ENCODE measurements at places on chromosomes 1 and 21.
A peak's percentile ranks its signal among the peaks of the same experiment; 100 is the strongest.

DNA sequence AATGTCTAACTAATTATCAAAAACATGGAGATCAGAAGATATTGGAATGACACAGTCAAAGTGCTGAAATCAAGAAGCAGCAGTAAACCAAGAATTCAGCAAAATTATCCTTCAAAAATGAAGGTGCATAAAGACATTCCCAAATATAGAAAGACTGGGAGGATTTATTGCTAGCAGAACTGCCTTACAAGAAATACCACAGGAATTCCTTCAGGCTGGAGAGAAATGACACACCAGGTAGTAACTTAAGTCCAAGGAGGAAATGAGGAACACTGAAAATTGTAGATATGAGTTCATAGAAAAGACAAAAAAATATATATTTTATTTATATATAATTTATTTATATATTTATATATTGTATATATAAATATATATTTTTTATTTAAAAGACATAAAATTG lies 217.2 kb downstream of the RPS6KC1 start:
- DNase-seq = no peak

DNA sequence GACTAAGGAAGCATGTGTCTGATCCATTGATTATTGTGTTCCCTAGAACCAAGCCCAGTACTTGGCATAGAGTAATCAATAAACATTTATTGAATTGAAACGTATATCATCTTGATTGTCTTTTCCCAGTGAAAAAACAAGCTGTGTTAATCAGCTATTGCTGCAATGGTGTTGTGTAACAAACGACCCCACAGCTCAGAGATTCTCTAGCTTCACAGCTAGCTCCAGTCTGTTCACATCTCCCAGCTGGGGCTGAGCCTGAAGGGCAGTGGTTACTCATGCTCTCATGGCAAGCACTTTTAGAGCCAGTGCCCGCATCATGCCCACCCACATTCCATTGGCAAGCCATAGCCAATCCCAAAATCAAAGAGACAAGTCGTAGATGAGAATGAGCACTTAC lies 237.4 kb upstream of the RAB4A start:
- no peak for DNase-seq

- peak; percentile 78 for DNase-seq
These were observed 24.8 kb upstream of the TMEM51 start for GRCh38 chr1:15128520-15129313.

- no peak for DNase-seq
These were observed 57.0 kb downstream of the CHD5 start for GRCh38 chr1:6123083-6123482.

DNA sequence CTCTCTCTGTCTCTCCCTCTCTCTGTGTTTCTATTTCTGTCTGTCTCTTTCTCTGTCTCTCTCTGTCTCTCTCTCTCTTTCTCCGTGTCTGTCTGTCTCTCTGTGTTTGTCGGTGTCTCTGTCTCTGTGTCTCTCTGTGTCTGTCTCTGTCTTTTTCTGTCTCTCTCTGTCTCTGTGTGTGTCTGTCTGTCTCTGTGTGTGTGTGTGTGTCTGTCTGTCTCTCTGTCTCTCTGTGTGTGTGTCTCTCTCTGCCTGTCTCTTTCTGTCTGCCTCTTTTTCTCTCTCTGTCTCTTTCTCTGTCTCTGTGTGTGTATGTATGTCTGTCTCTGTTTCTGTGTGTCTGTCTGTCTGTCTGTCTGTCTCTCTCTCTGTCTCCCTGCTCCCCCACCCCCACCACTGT lies 31.7 kb upstream of the ZC3H12A start:
- DNase-seq = no peak

DNA sequence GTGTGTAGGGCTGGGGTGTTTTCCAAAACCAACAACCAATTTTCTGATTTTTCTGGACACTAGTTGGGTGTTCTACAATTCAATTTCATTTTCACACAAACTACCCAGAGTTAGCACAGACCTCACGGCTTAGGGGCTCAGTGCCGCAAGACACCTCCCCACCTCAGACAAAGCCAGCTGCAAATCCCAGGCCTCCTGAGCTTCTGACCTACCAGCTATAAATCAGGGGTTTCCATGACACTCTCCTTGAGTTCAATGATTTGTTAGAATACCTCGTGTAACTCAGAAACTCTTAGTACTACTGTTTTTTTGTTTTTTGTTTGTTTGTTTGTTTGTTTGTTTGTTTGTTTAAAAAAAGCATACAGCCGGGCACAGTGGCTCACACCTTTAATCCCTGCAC lies 28.7 kb upstream of the FAM89A start:
- DNase-seq = no peak

DNA sequence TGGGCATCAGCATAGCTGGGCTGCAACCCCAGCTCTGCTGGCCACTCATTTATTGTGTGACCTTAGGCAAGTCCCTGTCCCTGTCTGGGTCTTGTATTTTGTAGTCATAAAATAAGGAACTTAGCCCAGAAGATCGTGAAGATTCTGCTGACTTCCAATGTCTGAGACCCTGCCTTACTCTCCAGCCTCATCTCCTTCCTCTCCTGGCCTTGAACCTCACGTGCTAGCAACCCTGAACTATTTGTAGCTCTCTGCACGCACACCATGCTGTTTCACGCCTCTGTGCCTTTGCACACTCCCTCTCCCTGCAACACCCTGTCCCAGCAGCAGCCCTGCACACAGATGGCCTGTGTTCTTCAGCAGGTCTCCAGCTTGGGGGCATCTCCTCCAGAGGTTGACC lies 121.1 kb downstream of the LACTBL1 start:
- DNase-seq = no peak

DNA sequence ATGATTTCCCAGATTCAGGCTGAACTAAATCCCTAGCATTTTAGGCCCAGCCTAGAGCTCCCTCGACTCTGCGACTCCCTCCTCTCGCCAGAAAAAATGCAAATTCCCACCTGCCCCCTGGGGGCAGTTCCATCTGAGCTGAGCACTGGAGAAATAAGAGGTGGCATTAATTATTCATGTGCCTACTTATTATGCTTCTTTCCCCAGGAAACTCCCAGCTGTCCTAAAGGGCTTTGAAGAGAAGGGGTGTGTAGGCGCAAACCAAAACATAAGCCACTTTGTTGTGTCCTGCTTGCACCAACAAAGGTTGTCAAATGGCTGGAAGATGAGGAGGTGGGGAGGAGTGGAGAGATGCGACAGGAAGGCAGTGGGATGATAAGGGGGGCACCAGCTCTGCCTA lies 41.4 kb upstream of the GOLT1A start:
- no peak for DNase-seq

DNA sequence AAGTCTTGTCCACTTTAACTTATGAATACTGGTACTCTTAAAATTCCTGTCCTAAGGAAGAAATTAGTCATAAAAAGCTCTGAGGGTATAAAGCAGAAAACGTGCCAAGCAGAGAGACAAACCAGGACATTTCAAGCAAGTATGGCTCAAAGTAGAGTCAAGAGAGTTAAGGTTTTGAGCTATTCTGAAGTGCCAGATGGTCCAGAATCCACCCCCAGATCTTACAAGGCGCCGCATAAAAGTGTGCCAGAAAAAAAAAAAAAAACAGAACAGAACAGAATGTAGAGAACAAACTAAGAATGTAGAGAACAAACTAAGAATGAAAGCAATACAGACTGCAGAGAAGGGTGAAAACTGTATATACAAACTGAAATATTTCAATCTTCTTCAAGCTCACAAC lies 12.5 kb downstream of the EPS15 start:
- no peak for DNase-seq

GRCh38 chr1:13945856-13946255 lies 245.9 kb downstream of the PRDM2 start:
- no peak for DNase-seq

GRCh38 chr1:158098256-158098655 lies 82.4 kb upstream of the CD1D start:
- no peak for DNase-seq

DNA sequence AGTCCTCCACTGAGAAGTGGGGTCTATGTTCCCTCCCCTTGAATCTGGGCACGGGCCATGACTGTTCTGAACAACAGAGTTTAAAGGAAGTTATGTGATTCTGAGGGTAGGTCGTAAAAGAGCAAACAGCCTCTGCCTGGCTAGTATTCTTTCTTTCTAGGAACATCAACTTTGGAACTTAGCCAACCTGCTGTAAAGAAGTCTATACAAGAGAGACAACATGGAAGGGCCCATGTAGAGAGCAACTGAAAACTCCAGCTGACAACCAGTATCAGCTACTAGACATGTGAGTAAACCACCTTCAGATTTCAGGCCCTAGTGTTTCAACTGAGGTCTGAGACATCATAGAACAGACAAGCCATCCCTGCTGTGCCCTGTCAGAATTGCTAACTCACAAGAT lies 7.5 kb downstream of the SELENOF start:
- DNase-seq = no peak

- no peak for DNase-seq
These were observed 40.6 kb downstream of the KCNC4 start for GRCh38 chr1:110250749-110251148.

DNA sequence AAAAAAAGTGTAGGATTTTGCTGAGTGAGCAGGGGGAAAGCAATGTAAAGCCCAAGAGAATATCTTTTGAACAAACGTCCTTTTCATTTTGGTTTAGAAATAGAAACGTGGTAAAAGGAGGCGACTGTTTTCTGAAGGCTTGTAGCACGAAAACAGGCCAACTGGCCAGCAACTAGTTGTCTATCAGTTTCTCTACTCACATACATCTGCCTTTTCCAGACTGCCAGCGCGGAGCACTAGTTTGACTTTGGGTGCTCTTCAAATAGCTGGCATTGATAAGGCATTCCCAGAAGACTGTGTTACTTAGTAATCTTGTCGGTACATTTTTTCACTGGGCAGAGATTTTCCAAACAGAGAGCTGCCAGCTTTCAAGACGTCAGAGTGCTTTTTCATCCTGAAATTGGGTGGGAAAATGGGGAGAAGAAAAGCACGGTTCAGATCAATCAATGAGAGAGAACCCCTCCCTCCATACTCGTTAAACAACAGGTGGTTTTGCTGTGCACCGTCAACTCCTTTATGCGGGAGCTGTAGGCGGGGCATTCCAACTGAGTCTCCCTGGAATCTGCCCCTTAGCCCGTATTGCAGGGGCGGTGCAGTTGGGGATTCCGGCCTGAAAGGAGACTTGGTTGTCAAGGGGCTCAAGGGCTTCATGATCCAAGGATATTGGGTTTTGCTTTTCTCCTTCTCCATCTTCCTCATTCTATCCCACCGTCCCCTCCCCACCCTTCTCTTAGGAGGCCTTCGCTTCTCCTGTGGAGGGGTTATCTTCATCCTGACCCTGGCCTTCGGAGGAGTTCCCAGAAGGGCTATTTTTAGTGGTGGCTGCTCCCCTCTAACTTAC lies 884 bp upstream of the LRRC8C start:
- peak; percentile 45 for DNase-seq

GRCh38 chr1:222592171-222592570 lies 2.4 kb upstream of the TAF1A start:
- no peak for DNase-seq

DNA sequence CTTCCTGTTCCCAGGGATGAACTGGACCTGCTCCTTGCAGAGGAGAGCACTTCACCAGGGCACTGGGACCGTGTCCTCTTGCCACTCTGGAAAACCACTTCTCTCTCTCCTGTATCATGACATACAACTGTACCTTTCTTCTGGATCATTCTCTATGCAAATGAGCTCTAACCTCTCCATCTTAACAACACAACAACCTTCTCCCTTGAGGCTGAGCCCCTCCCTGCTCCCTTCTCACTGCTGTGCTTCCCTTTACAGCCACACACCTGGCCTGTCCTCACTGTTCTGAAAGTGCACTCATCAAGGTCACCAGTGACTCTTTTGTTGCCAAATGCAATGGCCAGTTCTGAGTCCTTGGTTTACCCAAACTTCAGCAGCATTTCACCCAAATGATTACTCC lies 54.5 kb upstream of the MRPS6 start:
- DNase-seq = no peak

GRCh38 chr1:193113258-193113991 lies 8.2 kb upstream of the GLRX2 start:
- no peak for DNase-seq

GRCh38 chr1:183850852-183851251 lies 45.9 kb downstream of the RGL1 start:
- DNase-seq = no peak

DNA sequence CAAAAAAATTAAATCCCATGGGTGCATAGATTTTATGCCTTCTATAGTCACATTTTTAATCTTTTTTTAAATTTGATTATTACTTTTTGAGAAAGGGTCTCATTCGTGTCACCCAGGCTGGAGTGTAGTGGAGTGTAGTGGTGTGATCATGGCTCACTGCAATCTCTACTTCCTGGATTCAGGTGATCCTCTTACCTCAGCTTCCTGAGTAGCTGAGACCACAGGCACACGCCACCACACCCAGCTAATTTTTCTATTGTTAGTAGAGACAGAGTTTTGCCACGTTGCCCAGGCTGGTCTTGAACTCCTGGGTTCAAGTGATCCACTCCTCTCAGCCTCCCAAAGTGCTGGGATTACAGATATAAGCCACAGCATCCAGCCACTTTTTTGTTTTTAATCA lies 10.4 kb downstream of the CBR3 start:
- DNase-seq = no peak

DNA sequence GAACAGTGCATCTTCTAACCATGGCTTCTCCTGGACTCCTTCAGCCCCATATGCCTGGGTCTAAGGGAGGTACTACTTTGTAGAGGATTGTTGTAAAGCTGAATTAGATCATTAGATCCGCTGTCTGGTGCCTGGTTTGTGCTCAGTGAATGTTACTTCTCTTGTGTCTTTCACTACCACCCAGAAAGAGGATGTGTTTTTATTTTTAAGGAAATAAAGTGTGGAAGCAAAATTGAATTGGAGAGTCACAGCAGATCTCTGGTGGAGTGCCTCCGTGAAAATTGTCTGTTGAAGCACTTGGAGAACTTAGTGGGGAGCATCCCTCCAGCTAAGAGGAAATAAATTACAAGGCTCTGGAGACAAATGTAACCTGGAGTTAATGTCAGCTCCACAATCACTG lies 101.8 kb upstream of the ARTN start:
- no peak for DNase-seq

- no peak for DNase-seq
These were observed 96.9 kb upstream of the AKT3 start for GRCh38 chr1:243946946-243947345.

DNA sequence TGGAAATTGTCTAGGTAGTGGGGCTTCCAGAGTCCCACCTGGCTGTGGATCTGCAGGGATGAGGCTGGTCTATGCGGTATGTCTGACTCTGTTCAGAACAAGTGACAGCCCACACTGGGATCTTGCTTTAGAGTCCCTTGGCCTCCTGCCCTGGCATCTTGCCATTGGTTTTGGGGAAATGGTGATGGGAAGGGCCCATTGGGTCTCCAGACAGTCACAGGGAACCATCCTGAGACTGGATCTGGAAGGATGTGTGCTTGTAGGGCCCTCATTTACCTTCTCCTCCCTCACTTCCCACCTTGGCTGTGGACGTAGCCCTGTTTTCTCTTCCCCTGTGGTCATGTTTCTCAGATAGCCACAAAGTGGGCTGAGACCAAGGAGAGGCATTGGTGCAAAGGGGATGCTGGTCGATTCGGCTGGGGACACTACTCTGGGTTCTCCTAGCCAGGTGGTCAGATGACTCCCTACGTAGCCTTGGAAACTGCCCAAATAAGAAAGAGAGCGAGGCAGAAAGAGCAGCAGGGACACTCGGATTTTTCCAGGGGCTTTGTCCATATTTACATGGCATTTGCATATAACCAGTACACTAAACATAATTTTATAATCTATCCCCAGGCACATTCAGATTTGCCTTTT lies 15.1 kb downstream of the SOX13 start:
- peak; percentile 56 for DNase-seq

- DNase-seq = no peak
These were observed 130.6 kb downstream of the URB2 start for GRCh38 chr1:229756666-229757065.

- no peak for DNase-seq
These were observed 29.4 kb downstream of the FRRS1 start for GRCh38 chr1:99737016-99737415.

- DNase-seq = no peak
These were observed 16.8 kb downstream of the CNIH3 start for GRCh38 chr1:224632921-224633321.

Data from left ventricle myocardium superior (tissue), 1 donor.